ENCODE measurements at places on chromosomes 16 and 17.

DNA sequence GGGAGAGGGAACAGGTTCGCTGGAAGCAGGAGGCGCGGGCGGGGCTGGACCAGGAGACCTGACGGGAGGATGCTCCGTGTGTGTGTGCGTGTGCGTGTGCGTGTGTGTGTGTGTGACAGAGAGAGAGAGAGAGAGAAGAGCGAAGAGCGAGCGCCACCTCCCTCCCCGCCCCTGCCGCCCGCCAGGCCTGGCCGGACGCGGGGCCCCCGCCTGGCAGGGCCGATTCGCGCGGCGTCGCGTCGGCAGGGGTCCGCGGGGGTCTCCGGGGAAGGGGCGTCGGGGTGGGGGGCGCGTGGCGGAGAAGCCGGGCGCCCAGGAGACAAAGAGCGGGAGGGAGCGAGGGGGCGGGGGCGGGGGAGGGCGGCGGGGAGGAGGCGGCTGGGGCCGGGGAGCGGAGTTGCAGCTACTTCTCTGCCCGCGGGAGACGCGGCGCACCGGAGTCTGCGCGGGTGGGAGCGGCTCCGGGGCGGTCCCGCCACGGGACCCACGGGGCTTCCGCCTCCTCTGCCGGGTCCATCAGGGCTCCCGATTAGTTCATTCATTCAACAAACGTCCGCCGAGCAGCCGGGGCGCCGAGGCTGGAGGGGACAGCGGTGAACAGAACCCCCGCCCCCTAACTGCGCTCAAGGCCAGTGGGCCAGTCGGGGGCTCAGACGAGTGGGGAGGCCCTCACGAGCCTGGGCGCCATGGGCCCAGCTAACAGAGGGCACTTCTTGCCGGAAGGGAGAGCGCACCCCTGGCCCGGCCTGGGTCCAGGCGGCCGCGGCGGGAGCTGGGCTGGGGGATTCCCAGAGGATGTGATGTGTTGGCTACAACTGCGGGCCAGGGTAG is at the start of gene SAMD14:
Gene SAMD14 (minus strand): TSS at position 433 of the 831 bp plus-strand sequence. CDS start 5,201 bp downstream, outside the sequence.
- peak within 1 kb of the TSS; percentile 64 for H3K27ac ChIP-seq
- peak; percentile 50 for DNase-seq
- H3K36me3 ChIP-seq = no peaks in the 10 kb centered on the region
- peaks cover 11% of the 10 kb centered on the region for H3K27me3 ChIP-seq
- H3K4me3 ChIP-seq = peak within 1 kb of the TSS; percentile 90

DNA sequence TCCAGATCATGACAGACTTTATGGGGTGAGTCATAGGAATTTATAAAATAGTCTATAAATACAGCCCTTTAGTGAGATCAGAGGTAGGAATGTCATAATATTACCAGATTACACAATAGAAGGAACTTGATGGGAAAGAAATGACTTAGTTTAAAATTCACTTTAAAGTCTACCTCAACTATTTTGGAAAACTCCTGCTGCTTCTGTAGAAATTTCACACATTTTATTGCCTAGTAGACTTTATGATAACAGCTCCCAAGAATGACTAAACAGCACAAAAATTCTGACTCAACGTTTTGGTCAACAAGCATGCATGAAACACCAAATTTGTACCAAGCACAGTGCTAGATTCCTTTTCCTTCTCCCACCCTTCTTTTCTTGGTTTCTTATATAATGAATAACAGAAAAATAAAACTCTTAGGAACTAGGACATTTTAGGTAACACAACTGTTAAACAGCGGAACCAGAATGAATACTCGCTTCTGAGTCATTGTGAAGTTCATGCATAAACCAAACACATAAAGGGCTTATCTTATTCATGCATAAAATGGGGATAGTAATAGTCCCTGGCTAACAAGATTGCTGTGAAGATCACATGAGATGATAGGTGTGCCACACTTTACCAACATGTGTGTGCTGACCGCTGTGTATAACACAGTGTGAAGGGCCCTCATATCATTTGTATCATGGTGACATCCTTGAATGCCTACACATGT is 243.9 kb downstream of the CDH8 start:
- no peaks in the 10 kb centered on the region for H3K36me3 ChIP-seq
- DNase-seq = peak; percentile 66
- no peaks in the 10 kb centered on the region for H3K27me3 ChIP-seq

GRCh38 chr17:65559804-65560627 is 1.4 kb downstream of the AXIN2 start:
- peaks cover 13% of the 10 kb centered on the region for H3K27me3 ChIP-seq
- H3K4me3 ChIP-seq = peak overlapping the region; percentile 77
- DNase-seq = no peak
- no peak overlapping the region for H3K27ac ChIP-seq
- peaks cover 16% of the 10 kb centered on the region for H3K4me1 ChIP-seq

GRCh38 chr17:33163533-33164168 is 129.4 kb downstream of the ASIC2 start:
- H3K27me3 ChIP-seq = peaks cover 2% of the 10 kb centered on the region
- H3K4me3 ChIP-seq = no peak overlapping the region
- no peaks in the 10 kb centered on the region for H3K36me3 ChIP-seq
- no peaks in the 10 kb centered on the region for H3K4me1 ChIP-seq
- DNase-seq = no peak

DNA sequence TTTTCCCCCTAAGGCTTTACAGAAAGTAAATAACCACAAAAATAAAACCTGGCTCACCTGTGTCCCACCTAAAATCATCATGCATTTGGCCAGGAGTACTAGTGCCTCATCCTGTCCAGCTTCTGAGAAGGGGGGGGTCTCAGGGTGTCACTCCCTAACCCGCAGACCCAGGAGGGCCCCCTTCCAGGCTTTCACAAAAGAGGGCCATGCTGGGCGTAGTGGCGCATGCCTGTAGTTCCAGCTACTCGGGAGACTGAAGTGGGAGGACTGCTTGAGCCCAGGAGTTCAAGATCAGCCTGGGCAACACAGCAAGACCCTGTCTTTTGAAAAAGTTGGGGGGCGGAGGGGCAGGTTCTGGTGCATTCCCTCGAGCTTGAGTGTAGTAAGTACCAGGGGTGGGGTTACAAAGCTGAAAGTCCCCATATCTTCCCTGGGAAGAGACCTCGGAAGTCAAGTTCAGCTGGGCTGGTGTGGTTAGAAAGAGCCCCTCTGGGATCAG is 259.3 kb downstream of the PARN start:
- H3K36me3 ChIP-seq = no peaks in the 10 kb centered on the region
- H3K27ac ChIP-seq = no peak overlapping the region
- H3K27me3 ChIP-seq = peaks cover 4% of the 10 kb centered on the region

All from HFFc6 (cell line).